Sigmoid colon (tissue), 7 donors: ENCODE measurements at places on chromosomes 2 and 18. TPM values are rescaled to one million over a fixed set of nuclear protein-coding genes. Genes with fewer than 3 reads are reported as not detected.

The OTOS gene
- total RNA-seq = not detected

DNA sequence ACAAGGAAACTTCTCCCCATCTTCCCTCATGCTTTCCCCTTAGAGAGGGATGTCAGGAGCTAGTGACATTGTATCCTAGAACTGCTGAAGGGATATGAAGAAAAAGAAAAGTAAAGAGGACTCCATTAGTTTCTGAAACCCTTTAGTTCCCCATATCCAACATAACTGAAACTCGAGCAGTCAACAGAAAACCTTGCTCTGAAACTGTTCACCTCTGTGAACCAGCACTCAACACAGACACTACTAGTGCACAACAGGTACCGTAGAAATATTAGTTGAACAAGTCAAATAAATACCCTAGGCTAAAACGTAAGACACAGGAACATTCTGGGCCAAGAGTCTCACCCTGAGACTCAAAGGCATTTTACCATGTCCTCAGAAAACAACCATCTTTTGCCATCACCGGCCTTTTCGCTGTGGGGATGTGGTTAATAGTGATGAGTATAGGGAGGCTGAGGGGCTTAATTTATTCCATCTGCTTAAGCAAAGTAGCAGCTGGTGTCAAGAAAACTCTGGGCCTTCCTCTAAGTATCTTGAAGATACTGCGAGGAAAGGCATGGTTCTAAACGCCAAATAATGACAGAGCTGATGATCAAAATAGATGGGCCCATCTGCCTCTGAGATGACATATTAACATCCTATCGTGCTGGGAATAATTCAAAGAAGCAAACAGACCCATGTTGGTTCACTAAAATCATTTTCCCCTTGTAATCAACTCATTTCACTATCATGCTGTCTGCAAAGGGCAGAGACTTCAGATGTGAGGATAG lies 156.8 kb downstream of the STK39 start:
- DNase-seq = no peak
- no peak overlapping the region for H3K4me3 ChIP-seq
- no peak overlapping the region for H3K27ac ChIP-seq
- H3K4me1 ChIP-seq = no peaks in the 10 kb centered on the region

The UGT1A7 gene
- not detected for total RNA-seq

DNA sequence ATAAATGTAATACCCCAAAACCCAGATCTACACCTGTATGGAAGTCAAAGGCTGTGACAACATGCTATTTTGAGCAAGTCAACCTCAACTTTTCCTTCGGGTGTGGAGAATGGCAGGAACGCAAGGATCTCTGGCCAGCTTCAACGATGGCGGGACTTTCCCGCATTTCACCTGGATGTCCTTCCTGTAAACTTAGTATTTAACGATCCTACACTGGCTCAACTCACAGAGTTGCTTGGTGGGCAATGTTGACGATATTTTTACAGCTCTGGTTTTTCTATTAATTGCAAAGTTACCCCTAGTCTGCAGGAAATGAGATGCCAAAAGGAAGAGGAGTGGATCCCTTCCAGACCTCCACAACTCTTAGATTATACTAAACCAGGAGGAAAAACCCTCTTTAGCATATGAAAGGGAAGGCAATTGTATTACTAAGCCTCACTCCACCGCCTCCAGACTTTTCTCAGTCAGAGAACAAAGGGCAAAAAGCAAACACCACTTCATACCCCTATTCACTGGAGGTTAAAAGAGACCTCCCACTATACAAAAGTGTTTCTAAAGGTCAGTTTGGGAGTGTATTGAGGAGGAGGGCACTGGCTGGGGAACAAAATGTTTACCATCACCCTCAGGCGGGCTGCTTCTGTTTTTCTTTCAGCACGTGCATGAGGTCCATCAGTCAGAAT lies 56.5 kb upstream of the ACVR1 start:
- no peak overlapping the region for H3K4me3 ChIP-seq
- DNase-seq = no peak
- no peaks in the 10 kb centered on the region for H3K4me1 ChIP-seq
- no peaks in the 10 kb centered on the region for H3K36me3 ChIP-seq

The C1QL2 gene
- total RNA-seq = not detected

DNA sequence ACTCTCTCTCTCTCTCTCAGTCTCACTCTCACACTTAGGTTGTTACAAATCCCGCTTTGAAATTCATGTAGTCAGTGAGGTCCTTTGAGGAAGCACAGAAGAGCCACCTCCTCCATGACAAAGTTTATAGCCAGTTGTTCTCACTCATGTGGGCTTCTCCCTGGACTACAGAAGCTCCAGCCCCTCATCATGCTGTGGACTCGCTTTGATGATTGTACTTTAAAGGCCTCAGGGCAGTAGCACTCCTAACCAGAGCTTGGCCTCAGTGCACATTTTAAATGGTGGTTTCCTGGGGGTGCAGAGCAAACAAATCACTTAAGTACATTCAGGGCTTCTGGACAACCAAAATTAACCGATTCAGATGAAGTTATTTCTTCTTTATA lies 115.7 kb downstream of the MTCL1 start:
- H3K27me3 ChIP-seq = no peaks in the 10 kb centered on the region
- no peaks in the 10 kb centered on the region for H3K4me1 ChIP-seq
- DNase-seq = no peak
- peak overlapping the region; percentile 11 for H3K27ac ChIP-seq
- H3K4me3 ChIP-seq = no peak overlapping the region
- peaks cover 80% of the 10 kb centered on the region for H3K36me3 ChIP-seq

The TOGARAM2 gene
- 3.2 TPM for total RNA-seq

DNA sequence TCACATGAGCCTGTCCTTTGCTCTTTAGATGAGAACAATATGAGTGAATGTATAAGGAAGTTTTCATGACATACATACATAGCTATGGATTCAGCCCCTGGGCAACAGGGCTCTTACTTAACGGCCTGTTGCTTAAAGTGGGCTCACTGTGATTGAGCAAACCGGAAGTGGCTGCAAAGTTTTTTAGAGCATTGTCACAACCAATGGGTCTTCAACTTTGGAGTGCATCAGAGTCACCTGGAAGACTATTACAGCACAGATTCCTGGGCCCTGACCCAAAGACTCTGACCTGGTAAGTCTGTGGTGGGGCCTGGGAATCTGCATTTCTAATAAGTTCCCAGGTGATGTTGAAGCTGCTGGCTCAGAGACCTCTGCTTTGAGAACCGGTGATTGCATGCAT lies 106.3 kb upstream of the SEC11C start:
- no peaks in the 10 kb centered on the region for H3K36me3 ChIP-seq
- DNase-seq = no peak

DNA sequence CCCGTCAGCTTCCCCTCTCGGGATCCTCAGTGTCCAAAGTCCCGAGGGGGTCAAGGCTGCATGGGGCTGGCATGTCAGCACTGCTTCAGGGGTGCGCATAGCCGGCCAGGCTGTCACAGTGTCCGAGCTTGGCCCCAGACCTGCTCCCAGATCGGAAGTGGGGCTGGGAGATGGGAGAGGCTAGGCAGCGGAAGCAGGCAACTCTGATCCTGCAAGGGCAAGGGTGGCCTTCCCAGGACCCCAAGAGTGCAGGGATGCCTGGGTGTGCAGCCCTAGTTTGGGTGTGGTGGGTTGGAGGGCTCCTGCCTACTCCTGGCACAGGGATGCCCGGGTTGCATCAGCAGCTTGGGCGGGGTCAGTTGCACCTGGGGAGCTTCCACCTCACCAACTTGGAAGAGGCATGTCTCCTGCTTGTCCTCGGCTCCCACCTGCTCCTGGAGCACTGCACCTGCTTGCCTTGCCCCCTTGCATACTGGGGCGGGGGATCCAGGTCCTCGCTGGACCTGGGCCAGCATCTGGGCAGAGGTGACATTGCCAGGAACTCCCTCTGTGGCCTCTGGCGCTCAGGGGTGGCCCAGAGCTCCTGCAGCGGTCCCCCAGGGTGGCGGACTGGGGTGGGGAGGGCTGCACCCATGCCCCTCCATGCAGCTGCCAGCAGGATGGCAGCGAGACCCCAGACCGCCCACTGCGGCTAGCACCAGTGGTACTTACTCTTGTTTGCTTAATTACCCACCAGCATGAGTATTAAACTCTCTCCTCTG lies 41.3 kb downstream of the CBLN2 start:
- no peaks in the 10 kb centered on the region for H3K4me1 ChIP-seq
- no peak overlapping the region for H3K4me3 ChIP-seq
- no peaks in the 10 kb centered on the region for H3K27me3 ChIP-seq

GRCh38 chr2:112614201-112614840 lies 29.9 kb downstream of the CHCHD5 start:
- H3K27me3 ChIP-seq = no peaks in the 10 kb centered on the region
- DNase-seq = peak; percentile 53
- H3K27ac ChIP-seq = no peak overlapping the region
- no peaks in the 10 kb centered on the region for H3K4me1 ChIP-seq
- no peaks in the 10 kb centered on the region for H3K36me3 ChIP-seq
- no peak overlapping the region for H3K4me3 ChIP-seq

- no peaks in the 10 kb centered on the region for H3K4me1 ChIP-seq
- H3K27me3 ChIP-seq = no peaks in the 10 kb centered on the region
- no peak overlapping the region for H3K27ac ChIP-seq
- H3K36me3 ChIP-seq = no peaks in the 10 kb centered on the region
Measured at GRCh38 chr2:70647873-70648481, 94.4 kb upstream of the TGFA start.

The CABYR gene
- total RNA-seq = 1.3 TPM

The TTR gene
- total RNA-seq = not detected

GRCh38 chr2:65566617-65567016 lies 134.2 kb upstream of the SPRED2 start:
- H3K4me3 ChIP-seq = no peak overlapping the region
- H3K36me3 ChIP-seq = no peaks in the 10 kb centered on the region
- H3K27me3 ChIP-seq = no peaks in the 10 kb centered on the region
- no peak overlapping the region for H3K27ac ChIP-seq

GRCh38 chr2:123720760-123721159 lies 304.3 kb upstream of the CNTNAP5 start:
- H3K27ac ChIP-seq = no peak overlapping the region
- H3K36me3 ChIP-seq = no peaks in the 10 kb centered on the region
- no peak for DNase-seq
- H3K4me3 ChIP-seq = no peak overlapping the region
- H3K4me1 ChIP-seq = no peaks in the 10 kb centered on the region

DNA sequence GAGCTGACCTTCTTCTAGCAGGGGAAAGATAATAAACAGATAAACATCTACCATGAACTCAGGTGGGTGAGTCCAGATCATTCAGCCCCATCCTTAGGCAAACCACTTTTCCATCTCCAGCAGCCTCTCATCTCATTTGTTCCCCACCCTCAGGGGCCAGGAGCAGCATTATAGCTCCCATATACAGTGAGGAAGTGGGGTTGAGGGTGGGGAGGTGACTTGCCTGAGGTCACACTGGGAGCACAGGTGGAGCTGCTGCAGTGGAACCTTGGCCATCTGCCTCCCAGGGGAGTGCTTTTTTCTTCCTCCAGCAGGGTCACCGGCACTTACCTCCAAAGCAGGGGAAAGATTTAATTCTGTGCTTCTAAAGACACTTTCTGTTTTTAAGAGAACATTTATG lies 212.5 kb upstream of the SMAD2 start:
- H3K4me1 ChIP-seq = no peaks in the 10 kb centered on the region
- no peaks in the 10 kb centered on the region for H3K36me3 ChIP-seq
- peaks cover under 1% of the 10 kb centered on the region for H3K27me3 ChIP-seq
- no peak overlapping the region for H3K4me3 ChIP-seq

- no peak overlapping the region for H3K27ac ChIP-seq
- H3K36me3 ChIP-seq = no peaks in the 10 kb centered on the region
- DNase-seq = no peak
- H3K27me3 ChIP-seq = no peaks in the 10 kb centered on the region
- H3K4me1 ChIP-seq = no peaks in the 10 kb centered on the region
Measured at GRCh38 chr18:57095884-57096283, 51.0 kb upstream of the BOD1L2 start.

- H3K36me3 ChIP-seq = no peaks in the 10 kb centered on the region
- no peak overlapping the region for H3K27ac ChIP-seq
- H3K4me3 ChIP-seq = no peak overlapping the region
- no peaks in the 10 kb centered on the region for H3K4me1 ChIP-seq
Measured at GRCh38 chr2:137802038-137802437, 162.2 kb upstream of the HNMT start.

GRCh38 chr2:25385910-25386309 lies 44.2 kb upstream of the DNMT3A start:
- DNase-seq = no peak
- H3K4me1 ChIP-seq = no peaks in the 10 kb centered on the region
- no peak overlapping the region for H3K4me3 ChIP-seq
- H3K27me3 ChIP-seq = no peaks in the 10 kb centered on the region

DNA sequence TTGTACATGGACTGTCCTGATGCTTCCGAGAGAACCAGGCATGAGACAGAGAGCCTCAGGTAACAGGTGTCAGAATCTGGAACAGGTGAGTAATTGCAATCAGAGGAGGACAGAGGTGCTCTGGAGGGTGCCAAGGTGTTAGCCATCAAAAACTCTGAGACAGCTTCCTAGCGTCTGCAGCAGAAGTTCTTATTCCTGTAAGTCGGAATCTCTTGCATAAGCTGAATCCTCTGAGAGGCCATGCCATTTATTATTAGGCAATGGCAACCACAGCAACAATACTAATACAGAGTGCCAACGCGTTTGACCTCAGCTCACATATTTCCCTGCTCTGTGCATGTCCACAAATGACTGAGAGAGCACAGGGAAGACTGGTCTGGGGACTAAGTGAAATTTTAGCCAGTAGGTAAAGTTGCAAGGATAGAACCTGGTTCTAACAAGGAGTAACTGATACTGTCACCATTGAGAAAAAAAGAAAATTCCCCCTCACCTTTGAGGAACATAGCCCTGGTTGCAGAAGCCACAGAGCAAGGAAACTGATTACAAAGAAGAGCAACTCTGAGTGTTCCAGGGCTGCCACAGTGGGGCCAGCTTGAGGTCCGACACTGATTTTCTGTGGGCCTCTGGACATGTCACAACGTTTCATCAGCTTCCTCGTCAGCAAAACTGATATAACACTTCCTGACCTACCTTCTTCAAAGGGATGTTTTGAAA lies 55.1 kb upstream of the ACSL3 start:
- no peaks in the 10 kb centered on the region for H3K4me1 ChIP-seq
- DNase-seq = no peak
- H3K4me3 ChIP-seq = no peak overlapping the region
- peak overlapping the region; percentile 18 for H3K27ac ChIP-seq

- no peak overlapping the region for H3K4me3 ChIP-seq
- peak overlapping the region; percentile 24 for H3K27ac ChIP-seq
- peaks cover 25% of the 10 kb centered on the region for H3K4me1 ChIP-seq
- H3K27me3 ChIP-seq = no peaks in the 10 kb centered on the region
- DNase-seq = no peak
Measured at GRCh38 chr2:43161650-43162510, 64.5 kb downstream of the ZFP36L2 start.

The SIGLEC15 gene
- total RNA-seq = 0.16 TPM

- no peak overlapping the region for H3K27ac ChIP-seq
- H3K4me3 ChIP-seq = no peak overlapping the region
- H3K36me3 ChIP-seq = no peaks in the 10 kb centered on the region
- H3K4me1 ChIP-seq = no peaks in the 10 kb centered on the region
Measured at GRCh38 chr2:112634153-112634873, 11.4 kb upstream of the SLC20A1 start.

GRCh38 chr18:6920099-6920955 lies 190.8 kb downstream of the ARHGAP28 start:
- H3K27ac ChIP-seq = no peak overlapping the region
- H3K36me3 ChIP-seq = no peaks in the 10 kb centered on the region
- DNase-seq = no peak

The WDR54 gene
- total RNA-seq = 7.5 TPM
